ENCODE measurements at places on chromosomes 5 and 9.

DNA sequence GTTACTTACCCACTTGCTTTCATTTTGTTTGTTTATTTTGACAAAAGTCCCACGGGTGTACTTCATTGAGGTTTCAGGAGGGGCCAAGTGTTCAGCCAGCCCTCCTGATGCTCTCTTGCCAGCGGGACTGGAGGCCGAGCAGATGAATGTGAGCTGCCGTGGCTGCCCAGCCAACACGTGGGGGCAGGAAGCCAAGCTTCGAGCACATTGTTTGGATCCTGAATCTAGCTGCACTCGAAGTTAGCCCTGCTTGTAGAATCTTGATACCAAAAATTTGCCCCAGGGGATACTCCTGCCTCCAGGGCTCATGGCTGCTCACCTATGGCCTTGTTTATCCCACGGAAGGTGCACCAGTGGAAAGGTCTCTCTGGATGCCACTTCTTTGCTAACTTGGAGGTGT, 49.3 kb downstream of the RASGEF1C start:
- no peaks in the 10 kb centered on the region for H3K4me1 ChIP-seq
- DNase-seq = no peak
- H3K4me3 ChIP-seq = no peak overlapping the region
- H3K27me3 ChIP-seq = no peaks in the 10 kb centered on the region
- no peak overlapping the region for H3K27ac ChIP-seq

GRCh38 chr9:4796988-4797853, 4.5 kb downstream of the RCL1 start:
- peak overlapping the region; percentile 48 for H3K27ac ChIP-seq
- H3K36me3 ChIP-seq = no peaks in the 10 kb centered on the region
- H3K4me3 ChIP-seq = no peak overlapping the region
- peaks cover 5% of the 10 kb centered on the region for H3K4me1 ChIP-seq
- no peaks in the 10 kb centered on the region for H3K27me3 ChIP-seq

DNA sequence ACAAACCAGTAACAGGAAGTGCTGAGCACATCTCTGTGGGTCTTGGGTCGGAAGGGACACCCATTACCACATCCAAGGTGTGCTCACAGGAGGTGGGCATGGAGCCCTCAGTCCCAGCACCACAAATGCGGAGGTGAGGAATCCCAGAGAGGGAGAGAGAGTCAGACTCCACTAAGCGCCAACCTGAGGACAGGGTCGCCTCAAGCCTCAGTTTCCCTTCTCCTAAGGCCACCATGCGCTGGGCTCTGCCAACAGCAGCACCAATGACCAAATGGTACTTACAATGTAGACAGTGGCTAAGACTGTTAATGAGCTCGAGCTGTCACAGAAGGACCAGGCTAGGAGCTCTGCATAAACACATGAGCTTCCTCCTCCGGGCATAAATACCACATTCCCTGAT, 43.1 kb downstream of the BICD2 start:
- H3K4me3 ChIP-seq = no peak overlapping the region
- no peak for DNase-seq
- no peaks in the 10 kb centered on the region for H3K4me1 ChIP-seq
- no peak overlapping the region for H3K27ac ChIP-seq
- no peaks in the 10 kb centered on the region for H3K36me3 ChIP-seq

- H3K4me1 ChIP-seq = no peaks in the 10 kb centered on the region
- H3K4me3 ChIP-seq = no peak overlapping the region
- DNase-seq = no peak
- H3K27ac ChIP-seq = no peak overlapping the region
- H3K27me3 ChIP-seq = no peaks in the 10 kb centered on the region
These were observed 352.7 kb downstream of the EBF1 start for GRCh38 chr5:158746979-158747378.

DNA sequence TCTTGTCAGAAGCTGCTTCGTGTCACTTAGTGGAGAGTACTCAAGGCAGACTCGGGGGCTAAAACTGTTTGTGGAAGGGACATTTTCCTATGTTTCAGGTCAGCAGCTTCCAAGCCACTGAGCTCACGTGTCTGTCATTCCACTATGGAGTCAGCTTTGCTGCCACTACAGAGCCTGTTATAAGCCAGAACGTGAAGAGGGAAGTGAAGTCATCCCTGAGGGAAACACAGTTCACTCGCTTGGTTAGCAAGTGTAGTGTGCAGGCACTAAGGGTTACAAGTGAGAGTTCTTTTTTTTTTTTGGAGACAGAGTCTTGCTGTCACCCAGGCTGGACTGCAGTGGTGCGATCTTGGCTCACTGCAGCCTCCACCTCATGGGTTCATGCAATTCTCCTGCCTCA, 24.5 kb upstream of the LTC4S start:
- DNase-seq = no peak
- H3K27ac ChIP-seq = no peak overlapping the region
- H3K27me3 ChIP-seq = no peaks in the 10 kb centered on the region
- no peak overlapping the region for H3K4me3 ChIP-seq
- H3K4me1 ChIP-seq = no peaks in the 10 kb centered on the region

DNA sequence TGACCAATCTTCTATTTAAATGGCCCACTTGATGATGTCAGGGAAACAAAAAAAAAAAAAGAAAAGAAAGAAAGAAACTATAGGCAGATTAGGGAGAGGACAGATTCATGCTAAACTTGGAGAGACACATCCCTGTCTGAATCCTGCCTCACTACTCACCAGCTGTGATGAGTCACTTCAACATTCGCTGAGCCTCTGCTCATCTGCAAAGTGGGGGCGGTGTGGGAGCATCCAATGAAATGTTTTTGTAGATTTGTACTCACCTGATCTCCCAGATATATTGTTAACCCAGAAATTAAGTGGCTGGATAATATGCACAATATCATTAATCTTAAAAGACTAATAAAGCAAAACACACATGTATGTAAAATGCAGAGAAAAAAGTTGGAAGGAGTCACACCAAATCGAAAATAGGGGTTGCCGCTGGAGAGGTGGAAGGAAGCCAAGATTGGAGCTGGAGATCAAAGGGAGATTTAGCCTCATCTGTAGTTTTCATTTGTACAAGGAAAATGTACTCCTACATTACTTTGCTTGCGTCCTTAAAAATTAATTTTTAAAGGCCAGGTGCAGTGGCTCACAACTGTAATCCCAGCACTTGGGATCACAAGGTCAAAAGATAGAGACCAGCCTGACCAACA, 17.0 kb upstream of the ERGIC1 start:
- peak overlapping the region; percentile 71 for H3K27ac ChIP-seq
- no peaks in the 10 kb centered on the region for H3K36me3 ChIP-seq
- peak; percentile 81 for DNase-seq
- H3K4me1 ChIP-seq = peaks cover 4% of the 10 kb centered on the region
- H3K4me3 ChIP-seq = no peak overlapping the region
- no peaks in the 10 kb centered on the region for H3K27me3 ChIP-seq

DNA sequence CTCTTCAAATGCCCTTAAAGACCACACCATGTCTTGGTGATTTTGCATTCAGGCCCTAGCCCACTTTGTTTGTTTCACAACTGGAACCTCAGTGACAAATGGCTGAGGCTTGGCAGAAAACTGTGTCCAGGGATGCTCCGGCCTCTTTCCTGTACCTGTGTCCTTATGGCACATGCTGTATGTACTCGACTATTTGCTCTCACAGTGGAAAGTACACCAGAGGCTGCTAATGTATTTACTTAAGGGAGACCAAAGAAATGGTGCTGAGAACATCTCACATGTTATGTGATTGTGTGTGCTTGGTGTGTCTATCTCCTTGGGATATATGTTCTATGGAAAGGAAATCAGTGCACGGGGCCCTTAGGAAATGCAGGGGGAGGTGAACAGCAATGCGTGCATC, 263.3 kb downstream of the GADD45G start:
- H3K36me3 ChIP-seq = no peaks in the 10 kb centered on the region
- DNase-seq = no peak
- H3K27ac ChIP-seq = no peak overlapping the region
- no peaks in the 10 kb centered on the region for H3K27me3 ChIP-seq

DNA sequence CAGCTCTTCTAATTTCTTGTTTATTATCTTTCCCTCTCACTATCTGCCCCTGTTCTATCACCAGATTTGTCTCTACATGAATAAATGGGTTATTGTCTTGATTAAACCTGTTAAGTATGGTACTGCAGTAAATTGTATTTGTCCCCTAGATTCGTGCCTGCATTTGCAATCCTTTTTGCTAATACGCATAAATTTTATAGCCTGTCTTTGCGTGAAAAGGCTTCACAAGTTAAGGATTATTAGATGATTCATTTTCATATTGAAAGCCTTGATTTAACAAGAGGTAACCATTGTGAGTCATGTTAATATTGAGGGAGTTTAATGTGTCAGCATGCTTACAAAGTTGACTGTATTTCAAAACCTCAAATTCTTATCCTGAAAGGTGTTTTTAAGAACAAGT, 204.6 kb downstream of the PCSK1 start:
- H3K4me1 ChIP-seq = peaks cover 3% of the 10 kb centered on the region
- no peaks in the 10 kb centered on the region for H3K36me3 ChIP-seq
- no peak for DNase-seq
- no peak overlapping the region for H3K27ac ChIP-seq
- no peaks in the 10 kb centered on the region for H3K27me3 ChIP-seq

DNA sequence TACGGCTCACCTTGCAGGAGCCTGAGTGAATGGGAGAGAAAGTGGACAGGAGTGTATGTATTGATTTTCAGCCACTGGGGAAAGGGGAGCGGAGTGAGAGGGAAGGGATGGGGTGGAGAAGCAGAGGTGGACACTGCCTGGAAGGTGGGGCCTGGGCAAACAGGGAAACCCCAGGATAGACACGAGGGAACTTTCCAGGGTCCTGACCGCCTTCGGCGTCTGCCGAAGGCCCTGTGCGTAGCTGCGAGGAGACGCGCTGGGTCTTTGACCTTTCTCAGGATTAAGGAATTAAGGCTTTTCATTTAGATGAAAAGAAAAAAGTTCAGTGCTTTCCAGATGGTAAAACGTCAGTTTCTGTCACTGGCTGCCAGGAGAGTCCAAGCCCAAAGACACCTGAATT, 134.6 kb upstream of the RAPGEF1 start:
- H3K4me1 ChIP-seq = no peaks in the 10 kb centered on the region
- no peak for DNase-seq
- H3K27me3 ChIP-seq = no peaks in the 10 kb centered on the region
- no peak overlapping the region for H3K27ac ChIP-seq
- H3K4me3 ChIP-seq = no peak overlapping the region

- no peak overlapping the region for H3K4me3 ChIP-seq
- H3K4me1 ChIP-seq = no peaks in the 10 kb centered on the region
- no peaks in the 10 kb centered on the region for H3K36me3 ChIP-seq
- DNase-seq = no peak
- no peaks in the 10 kb centered on the region for H3K27me3 ChIP-seq
These were observed 143.8 kb upstream of the CCDC152 start for GRCh38 chr5:42612750-42613366.

GRCh38 chr9:84258371-84258770, 82.2 kb downstream of the SLC28A3 start:
- H3K4me1 ChIP-seq = no peaks in the 10 kb centered on the region
- no peaks in the 10 kb centered on the region for H3K27me3 ChIP-seq
- H3K4me3 ChIP-seq = no peak overlapping the region
- no peak overlapping the region for H3K27ac ChIP-seq

- H3K36me3 ChIP-seq = no peaks in the 10 kb centered on the region
- no peak overlapping the region for H3K4me3 ChIP-seq
- no peak overlapping the region for H3K27ac ChIP-seq
- no peak for DNase-seq
- no peaks in the 10 kb centered on the region for H3K27me3 ChIP-seq
- no peaks in the 10 kb centered on the region for H3K4me1 ChIP-seq
These were observed 24.0 kb upstream of the KLF4 start for GRCh38 chr9:107513464-107514100.

- DNase-seq = no peak
- no peaks in the 10 kb centered on the region for H3K36me3 ChIP-seq
- no peaks in the 10 kb centered on the region for H3K4me1 ChIP-seq
These were observed 115.0 kb downstream of the KIAA1958 start for GRCh38 chr9:112601636-112602035.

DNA sequence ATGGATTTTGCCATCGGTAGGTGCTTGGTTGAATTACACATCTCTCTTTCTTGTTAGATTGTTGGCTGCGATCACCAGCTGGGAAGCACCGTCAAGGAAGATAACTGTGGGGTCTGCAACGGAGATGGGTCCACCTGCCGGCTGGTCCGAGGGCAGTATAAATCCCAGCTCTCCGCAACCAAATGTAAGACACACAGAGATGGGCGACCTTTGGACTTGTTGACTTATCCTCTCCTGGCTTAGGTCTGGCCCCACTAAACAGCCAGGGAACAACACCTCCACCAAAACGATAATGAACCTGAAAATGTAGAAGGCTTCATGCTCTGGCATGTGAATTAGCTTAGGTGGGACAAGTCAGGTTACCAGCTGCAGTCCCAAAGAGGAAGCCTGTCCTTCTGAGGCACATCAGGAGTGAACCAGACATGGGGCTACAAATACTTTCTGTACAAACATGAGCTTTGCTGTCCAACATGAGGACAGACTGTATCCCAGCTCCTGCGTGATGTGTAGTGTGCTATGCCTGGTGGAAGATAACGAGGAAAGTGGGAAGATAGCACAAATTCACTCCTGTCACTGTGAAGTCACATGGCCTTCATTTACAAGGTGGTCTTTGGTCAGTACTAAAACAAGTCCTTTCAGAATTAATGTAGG, 148.4 kb downstream of the ADAMTSL1 start:
- no peaks in the 10 kb centered on the region for H3K36me3 ChIP-seq
- H3K4me1 ChIP-seq = no peaks in the 10 kb centered on the region
- H3K4me3 ChIP-seq = no peak overlapping the region
- H3K27me3 ChIP-seq = no peaks in the 10 kb centered on the region
- no peak overlapping the region for H3K27ac ChIP-seq
- DNase-seq = no peak

GRCh38 chr9:114061830-114062474, 16.1 kb downstream of the AMBP start:
- H3K36me3 ChIP-seq = no peaks in the 10 kb centered on the region
- no peaks in the 10 kb centered on the region for H3K27me3 ChIP-seq
- no peaks in the 10 kb centered on the region for H3K4me1 ChIP-seq
- no peak for DNase-seq
- H3K27ac ChIP-seq = no peak overlapping the region

- no peak overlapping the region for H3K27ac ChIP-seq
- H3K27me3 ChIP-seq = no peaks in the 10 kb centered on the region
- H3K4me1 ChIP-seq = no peaks in the 10 kb centered on the region
- no peak overlapping the region for H3K4me3 ChIP-seq
- no peak for DNase-seq
These were observed 134.9 kb downstream of the GABBR2 start for GRCh38 chr9:98573749-98574278.

GRCh38 chr9:69155341-69156030, 18.6 kb upstream of the TJP2 start:
- no peaks in the 10 kb centered on the region for H3K27me3 ChIP-seq
- no peaks in the 10 kb centered on the region for H3K36me3 ChIP-seq
- no peak for DNase-seq
- no peak overlapping the region for H3K27ac ChIP-seq

- no peaks in the 10 kb centered on the region for H3K36me3 ChIP-seq
These were observed 6.5 kb downstream of the ARL14EPL start for GRCh38 chr5:116038817-116039216.

All from uterus (tissue), 4 donors.